Islet precursor cell (in vitro differentiated cells): ENCODE measurements at places on chromosomes 6 and 20.

DNA sequence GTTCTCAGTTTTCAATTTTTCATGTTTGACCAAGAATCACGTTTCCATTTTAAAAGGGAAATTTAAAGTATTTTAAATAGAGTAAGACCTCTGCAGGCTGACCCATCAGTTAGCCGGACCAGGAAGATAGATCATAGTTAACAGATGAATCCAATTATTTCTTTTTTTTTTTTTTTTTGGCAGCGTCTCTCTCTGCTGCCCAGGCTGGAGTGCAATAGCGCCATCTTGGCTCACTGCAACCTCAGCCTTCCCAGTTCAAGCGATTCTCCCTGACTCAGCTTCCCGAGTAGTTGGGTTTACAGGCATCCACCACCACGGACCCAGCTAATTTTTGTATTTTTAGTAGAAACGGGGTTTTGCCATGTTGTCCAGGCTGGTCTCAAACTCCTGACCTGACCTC, 256.7 kb upstream of the CNR1 start:
- DNase-seq, result no peak

DNA sequence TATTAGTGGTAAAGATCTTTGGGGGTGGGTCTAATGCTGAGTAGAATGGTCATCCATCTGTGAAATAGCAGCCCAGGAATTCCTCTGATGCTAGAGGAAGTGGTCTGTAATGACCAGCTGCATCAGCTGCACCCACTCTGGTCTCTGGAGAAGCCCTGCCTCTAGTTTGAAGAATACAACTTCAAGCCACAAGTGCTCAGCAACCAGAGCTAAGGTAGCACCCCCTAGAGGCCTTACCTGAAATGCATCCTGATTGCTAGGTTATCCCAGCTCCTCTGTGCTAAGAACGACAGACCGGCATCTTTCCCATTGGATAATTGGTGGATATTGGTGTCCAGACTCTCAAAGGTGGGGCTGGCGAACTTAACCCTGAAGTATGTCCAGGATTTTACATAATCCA, 58.2 kb downstream of the DNAH8 start:
- peak; percentile 75 for DNase-seq

DNA sequence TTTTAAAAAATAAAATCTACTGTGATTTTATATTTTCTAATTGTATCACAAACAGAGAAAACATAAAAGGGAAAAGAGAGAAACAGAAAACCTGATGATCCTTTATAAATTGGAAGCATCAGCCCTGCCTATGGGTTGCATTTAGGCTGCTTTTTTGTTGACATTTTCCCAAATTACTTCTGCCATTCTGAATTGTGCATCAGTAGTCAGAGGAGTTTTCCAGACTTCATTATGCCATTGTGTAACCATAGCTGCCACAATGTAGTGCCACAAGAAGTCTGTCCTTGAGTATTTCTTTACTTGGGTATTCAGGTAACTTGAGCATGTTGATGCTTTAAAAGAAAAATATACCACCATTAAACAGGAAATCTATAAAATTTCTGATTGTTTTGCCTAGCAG, 130.3 kb downstream of the HACE1 start:
- no peak for DNase-seq

- DNase-seq, result no peak
Observed at GRCh38 chr20:47099093-47099492, 204.4 kb downstream of the EYA2 start.

GRCh38 chr20:16418616-16419015, 154.6 kb downstream of the KIF16B start:
- DNase-seq, result no peak

DNA sequence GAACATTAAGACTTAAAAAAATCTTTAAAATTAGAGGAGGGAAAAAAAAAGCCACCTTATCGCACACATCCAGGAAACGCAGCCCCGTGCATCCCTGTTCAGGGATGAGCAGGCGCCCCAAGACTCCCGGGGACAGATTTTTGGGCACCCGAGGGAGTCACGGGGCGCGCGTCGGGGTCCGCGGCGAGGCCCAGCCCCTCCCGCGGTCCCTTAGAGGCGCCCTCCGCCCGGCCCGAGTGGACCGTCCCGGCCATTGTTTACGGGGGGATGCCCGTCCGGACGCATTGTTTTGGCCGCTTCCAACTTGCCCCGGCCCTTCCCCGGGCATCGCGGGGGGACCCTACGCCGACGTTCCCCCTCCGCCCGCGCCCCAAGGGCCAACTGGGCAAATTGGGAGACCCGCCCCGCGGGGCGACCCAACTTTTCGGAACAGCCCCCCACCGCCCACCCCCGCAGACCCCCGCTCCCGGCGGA, 610 bp downstream of the ZNF217 start:
- no peak for DNase-seq

GRCh38 chr6:5308066-5308465, 46.8 kb downstream of the FARS2 start:
- DNase-seq, result no peak

DNA sequence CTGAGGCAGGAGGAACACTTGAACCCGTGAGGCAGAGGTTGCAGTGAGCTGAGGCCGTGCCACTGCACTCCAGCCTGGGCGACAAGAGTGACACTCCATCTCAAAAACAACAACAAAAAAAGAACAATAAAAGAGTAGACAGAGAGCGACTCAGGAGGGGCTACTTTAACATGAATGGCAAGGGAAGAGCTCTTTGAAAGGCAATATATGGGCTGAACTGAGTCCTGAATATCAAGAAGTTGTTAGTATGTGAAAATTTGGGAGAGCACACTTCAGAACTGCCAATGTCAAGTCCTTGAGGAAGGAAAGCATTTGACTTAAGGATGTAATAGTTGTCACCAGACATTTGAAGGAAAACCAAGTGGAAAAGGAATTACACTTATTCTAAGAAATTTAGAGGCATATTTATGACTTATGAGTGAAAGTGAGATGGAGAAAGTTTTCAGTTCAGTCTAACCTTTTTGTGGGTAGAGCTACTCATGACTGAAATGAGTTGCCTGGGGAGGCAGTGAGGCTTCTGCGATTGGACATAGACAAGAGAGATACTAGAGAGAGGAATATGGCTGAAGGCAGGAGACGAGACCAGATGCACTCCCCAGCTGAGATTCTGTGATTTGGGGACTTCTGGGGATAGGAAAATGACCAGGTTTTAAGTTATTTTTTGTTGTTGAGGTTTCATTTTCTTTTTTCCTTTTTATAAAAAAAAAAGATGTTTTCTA, 48.6 kb upstream of the SLC16A10 start:
- no peak for DNase-seq

GRCh38 chr20:50982363-50982762, 23.7 kb downstream of the MOCS3 start:
- DNase-seq, result no peak

DNA sequence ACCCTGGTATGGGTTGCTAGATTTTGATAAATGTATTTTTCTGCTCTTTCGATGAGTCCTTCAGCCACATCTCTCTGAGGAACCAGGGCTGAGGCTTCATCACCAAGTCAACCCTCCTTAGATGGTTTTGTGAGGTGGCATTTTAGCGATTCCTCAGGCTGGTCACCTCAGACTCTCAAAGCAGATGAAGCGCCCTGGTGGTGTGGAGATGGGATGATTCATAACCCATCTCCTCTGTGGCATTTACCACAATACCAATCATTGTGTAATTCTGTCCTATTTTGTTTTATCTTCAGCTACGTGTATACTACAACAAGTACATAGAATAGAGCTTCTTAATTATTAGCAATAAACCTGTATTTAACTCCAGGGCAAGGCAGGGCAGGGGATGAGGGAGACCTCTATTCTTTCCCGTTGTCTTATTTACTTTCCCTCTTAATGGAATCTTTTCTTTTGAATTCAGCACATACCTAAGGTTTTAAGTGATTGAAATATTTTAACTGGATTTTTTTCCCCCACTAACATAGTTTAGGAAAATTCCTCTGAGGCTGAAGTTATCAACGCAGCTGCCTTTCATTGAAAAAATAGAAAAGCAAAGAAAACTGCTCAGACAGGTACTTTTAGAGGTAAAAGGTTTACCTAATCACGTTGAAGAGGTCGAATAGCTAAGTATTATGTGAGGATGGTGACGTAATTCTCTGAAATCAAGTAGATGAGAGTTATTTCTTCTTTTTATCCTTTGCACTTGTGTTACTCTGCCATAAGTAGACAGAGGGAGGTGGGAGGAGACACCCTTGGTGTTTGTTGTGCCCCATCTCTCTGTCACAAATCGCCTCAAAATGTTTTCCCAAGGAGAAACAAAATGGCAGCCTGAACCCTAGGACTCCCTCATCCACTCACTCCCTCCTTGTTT, 57.4 kb upstream of the EDN3 start:
- no peak for DNase-seq

DNA sequence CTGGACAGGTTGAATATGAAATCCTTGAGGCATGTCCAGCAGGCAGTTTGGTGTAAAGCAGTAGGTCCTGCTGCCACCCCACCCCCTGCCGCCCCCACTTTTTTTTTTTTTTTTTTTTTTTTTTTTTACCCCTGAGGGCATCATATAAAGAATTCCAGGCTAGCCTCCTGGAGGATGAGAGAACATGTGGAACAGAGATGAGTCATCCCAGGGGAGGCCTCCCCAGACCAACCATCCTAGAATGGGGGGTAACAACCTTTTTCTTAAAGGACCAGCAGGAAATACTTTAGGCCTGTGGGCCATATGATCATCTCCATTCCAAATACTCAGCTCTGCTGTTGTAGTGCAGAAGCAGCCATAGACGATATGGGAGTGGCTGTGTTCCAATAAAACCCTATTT, 170.9 kb downstream of the GJA10 start:
- no peak for DNase-seq

DNA sequence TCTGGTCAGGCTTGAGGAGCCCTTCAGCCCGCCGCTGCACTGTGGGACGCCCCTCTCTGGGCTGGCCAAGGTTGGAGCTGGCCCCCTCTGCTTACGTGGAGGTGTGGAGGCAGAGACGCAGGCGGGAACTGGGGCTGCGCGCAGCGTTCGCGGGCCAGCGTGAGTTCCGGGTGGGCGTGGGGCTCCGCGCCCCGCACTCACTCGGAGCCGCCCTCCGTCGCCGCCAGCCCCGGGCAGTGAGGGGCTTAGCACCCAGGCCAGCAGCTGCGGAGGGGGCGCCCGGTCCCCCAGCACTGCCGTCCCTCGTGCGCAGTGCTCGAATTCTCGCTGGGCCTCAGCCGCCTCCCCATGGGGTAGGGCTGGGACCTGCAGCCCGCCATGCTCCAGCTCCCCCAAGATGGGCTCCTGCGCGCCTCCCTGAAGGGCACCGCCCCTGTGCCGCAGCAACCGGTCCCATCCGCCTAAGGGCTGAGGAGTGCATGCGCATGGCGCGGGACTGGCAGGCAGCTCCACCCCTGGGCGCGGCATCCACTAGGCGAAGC, 695.9 kb downstream of the EPHA7 start:
- DNase-seq, result no peak

GRCh38 chr20:50874111-50874757, 57.0 kb downstream of the ADNP start:
- no peak for DNase-seq

GRCh38 chr20:51400051-51400926, 142.2 kb downstream of the NFATC2 start:
- no peak for DNase-seq

DNA sequence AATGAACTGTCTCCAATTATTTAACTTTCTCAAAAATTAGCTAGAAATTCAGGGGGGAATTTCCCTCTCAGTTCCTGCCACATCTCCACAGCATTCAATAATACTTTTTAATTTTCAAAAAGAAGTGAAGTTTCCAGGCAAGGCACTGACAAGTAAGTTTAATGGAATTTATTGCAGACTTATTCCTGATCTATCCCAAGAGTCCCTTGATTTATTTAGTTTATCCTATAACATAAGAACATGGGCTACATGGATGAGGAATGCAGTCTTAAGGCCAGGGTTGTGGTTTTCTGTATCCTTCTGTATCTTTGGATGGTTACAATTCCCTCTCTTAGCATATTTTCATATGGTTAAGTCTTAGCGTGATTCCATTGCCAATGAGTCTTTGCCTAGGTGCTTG, 126.5 kb downstream of the TSHZ2 start:
- DNase-seq, result no peak

- DNase-seq, result no peak
Observed at GRCh38 chr6:159315562-159315961, 146.4 kb downstream of the FNDC1 start.

GRCh38 chr20:12175538-12175937, 257.8 kb downstream of the BTBD3 start:
- no peak for DNase-seq

- no peak for DNase-seq
Observed at GRCh38 chr6:37135835-37136694, 33.9 kb upstream of the PIM1 start.

DNA sequence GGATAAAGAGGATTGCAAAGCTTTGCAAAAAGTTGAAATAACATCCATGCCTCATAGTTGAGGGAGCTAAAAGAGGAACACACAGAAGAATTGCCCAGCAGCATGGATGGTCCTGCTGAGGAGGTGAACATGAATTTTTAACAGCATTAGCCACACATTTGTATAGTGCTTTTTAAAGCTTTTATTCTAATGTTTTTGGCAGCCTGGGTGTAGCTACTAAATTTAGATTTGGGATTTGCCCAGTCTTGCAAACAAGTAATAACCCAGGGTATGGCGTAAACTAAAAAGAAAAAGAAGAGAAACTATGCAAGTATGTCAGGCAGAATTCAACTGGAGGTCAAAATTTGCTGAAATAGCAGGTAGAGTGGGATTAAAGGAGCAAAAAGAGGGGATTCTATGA, 75.1 kb upstream of the PTPRK start:
- no peak for DNase-seq

GRCh38 chr20:49892817-49893216, 22.5 kb downstream of the SPATA2 start:
- no peak for DNase-seq

- DNase-seq, result no peak
Observed at GRCh38 chr20:3797226-3797545, 1.1 kb downstream of the CDC25B start.

- DNase-seq, result peak; percentile 82
Observed at GRCh38 chr6:12751694-12752325, 35.2 kb downstream of the PHACTR1 start.

GRCh38 chr20:63378626-63379025, 17.5 kb upstream of the CHRNA4 start:
- DNase-seq, result peak; percentile 74

DNA sequence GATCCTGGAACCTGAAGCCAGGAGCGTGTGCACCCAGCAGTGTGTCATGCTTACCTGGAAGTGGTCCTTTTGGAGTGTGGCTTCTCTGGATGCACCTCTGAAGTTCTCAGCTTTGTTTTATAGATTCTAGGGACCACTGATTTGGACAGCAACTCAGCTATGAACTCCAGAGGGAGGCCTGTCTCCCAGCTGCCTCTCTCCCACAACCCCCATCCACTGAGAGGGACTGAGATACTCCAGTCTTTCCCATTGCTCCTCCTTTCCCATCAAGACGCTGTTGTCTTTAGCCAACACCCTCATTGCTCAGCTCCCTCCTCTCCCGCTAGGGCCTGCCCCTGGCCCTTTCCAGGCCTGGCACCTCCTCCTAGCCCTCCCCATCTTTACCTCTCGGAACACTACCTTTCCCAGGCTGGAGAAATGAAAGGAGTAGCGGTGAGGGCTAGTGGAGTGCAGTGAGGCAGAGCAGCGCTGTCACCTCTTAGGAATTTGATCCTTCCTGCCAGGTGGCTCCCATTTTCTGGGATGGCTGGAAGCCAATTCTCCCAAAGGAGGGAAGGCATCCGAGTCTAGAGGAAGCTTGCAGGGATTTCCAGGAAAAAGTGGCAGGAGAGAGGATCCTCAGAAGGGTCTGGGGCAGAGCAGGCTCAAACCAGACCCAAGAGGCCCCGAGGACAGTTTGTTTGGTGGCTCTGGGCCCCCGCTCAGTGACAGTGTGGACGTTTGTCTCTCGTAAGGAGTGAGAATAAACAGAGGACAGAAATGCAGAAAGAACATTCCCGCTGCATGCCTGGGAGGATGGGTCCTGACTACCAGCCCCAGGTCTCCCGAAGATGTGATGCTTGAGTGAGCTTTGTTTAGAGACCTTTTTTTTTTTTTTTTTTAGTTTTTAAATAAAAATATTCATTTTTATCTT, at the start of gene LRRN4:
LRRN4 (minus strand) TSS at position 285 of the 913 bp plus-strand sequence. CDS start 1,261 bp downstream, outside the sequence.
- DNase-seq, result peak; percentile 95
